B cell (primary cell): ENCODE measurements at places on chromosomes 4 and X.
A peak's percentile ranks its signal among the peaks of the same experiment; 100 is the strongest.

DNA sequence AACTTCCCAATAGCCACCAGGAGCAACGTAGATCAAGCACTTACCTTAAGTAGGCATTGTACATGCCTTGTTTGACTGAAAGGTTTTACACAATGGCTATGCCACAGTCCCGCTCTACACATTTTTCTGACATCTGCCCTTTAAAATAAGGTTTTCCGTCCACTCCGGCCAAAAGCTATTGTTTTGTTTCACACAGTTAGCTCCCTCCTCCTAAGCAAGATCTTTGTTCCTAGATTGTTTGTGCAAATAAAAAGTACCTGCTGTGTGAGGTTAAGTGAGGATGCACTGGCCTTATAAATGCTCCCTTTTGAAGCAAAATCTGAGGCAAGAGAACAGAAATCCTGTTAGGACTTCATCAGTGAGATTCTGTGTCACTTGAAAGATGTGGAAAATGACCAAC, 11.8 kb downstream of the SCD5 start:
- DNase-seq: no peak

DNA sequence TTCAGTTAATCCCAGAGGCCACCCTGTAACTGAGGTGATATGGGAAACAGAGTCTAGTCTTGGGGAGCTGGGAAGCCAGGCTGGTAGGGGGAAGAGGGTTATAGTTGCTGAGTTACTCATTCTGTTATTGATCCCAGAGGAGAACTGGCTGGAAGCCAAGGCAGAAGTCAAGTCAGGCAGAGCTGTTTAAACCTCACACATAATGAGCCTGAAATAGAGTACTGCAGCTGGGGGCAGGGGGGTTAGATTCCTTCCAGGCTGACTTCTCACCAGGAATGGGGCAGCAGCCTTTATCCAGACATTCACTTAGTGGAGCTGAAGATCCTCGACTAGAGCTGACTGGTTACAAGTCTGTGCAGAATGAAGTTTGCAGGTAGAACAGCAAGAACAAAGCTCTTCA, 144.9 kb downstream of the C4orf33 start:
- DNase-seq: no peak

- DNase-seq: no peak
Observed at GRCh38 chrX:20968996-20969395, 405.2 kb upstream of the CNKSR2 start.

- DNase-seq: no peak
Observed at GRCh38 chr4:142725886-142726285, 120.2 kb downstream of the INPP4B start.

DNA sequence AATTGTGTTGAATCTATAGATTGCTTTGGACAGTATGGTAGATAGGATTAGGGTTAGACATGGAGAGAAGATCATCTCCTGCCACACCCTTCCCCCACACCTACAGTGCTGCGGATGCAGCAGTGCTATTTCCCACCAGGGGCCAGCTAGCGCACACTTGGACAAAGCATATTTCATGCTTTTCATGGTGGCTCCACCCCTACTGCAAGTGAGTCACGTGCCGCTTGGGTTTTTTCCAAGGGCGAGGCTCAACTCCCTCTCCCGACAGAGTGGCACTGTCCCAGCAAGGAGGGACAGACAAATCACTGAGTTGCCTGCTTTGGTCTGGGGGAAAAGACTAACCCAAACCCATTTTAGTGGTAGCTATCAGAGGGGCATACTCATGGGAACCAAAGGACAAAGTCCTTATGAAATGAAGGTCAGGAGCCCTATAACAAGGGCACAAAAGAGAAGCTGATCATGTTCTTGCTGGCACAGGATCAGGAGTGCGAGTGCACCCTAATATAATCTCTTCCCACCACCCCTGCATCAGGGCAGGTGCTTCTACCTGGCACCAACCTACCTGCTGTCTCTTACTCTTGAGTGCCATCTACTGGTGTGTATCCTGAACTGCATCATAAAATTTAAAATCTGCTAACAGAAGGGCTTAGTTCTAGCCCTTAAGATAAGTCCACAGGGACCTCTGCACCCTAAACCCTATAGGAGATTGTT, 55.1 kb upstream of the PGAM4 start:
- peak; percentile 59 for DNase-seq

GRCh38 chr4:80393970-80394250, 58.4 kb downstream of the CFAP299 start:
- DNase-seq: no peak

DNA sequence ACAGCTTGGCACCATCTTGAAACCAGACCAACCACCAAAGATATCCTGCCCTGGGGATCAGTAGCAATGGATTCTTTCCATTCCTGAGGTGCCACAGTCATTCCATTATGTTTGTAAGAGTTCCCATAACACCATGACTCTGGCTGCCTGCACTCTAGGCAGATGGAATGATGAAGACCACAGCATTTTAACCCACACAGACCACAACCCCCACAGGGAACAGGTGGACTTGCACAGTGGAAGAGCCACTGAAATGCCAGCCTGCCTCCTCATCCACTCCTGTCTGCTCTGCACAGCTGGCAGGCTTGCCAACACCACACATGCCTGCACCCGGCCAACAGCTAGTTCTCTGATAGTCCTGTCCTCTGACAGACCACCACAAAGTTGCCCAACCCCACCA, 2362.2 kb upstream of the AGA start:
- no peak for DNase-seq

- no peak for DNase-seq
Observed at GRCh38 chr4:32145987-32146386, 1425.8 kb downstream of the PCDH7 start.

GRCh38 chr4:165191348-165191656, 16.1 kb upstream of the KLHL2 start:
- DNase-seq: no peak

DNA sequence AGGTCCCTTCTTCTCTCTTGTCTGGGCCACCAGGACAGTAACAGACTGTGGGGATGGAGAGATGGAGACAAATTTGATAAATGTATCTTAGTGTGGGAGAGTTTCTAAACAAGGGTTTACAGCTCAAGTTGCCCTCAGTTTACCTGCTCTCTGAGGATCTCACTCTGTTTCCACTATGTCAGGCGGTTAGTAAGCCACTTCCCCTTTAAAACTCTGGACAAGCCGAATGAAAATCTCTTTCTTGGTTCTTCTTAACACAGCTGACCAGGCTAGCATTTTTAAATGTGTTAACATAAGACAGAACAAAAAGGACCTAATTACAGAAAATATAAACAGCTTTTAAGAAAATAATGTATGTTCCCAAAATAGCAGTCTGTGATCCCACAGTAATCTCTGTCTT, 2.9 kb upstream of the SCARB2 start:
- DNase-seq: no peak

- no peak for DNase-seq
Observed at GRCh38 chr4:171814545-171814944, 1.3 kb downstream of the GALNTL6 start.

GRCh38 chr4:147815741-147816140, 83.9 kb downstream of the ARHGAP10 start:
- no peak for DNase-seq

DNA sequence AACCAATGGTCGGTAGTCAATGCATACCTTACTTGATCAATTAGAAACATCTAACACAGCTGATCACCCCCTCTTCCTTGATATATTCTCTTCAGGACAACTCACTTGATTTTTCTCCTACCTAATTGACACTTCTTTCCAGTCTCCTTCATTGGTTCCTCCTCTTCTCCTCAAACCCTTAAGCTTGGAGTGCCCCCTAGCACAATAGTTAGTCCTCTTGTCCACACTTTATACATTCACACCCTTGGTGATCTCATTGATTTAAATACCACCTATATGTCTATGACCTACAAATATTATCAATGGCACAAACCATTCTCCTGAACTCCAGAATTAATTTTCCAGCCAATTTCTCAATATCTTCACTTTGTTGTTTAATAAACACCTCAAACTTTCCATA, 724.0 kb downstream of the ADGRL3 start:
- no peak for DNase-seq

DNA sequence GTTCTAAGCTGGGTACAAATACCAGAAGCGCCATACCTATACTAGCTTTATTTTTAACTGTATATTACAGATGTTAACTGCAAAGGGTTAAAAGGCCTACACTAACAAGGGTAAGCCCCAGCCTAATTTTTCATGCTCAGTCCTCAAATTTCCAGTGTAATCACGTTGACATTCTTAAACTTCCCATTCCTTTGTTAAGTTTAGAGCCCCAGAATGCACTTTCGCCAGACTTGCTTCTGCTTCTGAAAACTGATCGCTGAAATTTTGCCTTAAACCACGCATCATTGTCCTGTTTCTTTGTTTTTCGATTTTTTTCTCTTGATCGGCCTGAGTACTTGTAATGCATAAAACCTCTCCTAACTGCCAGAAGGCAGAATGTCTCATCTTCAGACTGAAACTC, 2141.9 kb upstream of the AGA start:
- DNase-seq: no peak

DNA sequence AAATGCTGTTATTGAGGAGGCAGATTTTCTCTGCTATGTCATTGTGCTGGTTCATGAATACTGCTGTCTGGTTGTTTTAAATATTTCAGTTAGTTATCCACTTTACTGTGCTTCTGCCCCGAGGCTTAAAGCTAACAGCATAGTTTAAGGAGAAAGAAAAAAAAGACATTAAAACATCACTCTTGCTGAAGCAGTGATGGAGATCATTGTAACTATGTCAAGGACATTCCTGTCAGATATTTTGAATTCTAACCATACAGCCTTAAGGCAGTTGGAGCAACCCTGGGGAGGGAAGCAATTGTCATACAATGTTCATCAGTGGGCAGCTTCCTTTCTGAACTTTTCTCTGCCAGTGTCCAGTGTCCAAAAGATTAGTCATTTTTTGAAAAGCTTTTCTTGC, 199.0 kb upstream of the DDX53 start:
- DNase-seq: no peak

DNA sequence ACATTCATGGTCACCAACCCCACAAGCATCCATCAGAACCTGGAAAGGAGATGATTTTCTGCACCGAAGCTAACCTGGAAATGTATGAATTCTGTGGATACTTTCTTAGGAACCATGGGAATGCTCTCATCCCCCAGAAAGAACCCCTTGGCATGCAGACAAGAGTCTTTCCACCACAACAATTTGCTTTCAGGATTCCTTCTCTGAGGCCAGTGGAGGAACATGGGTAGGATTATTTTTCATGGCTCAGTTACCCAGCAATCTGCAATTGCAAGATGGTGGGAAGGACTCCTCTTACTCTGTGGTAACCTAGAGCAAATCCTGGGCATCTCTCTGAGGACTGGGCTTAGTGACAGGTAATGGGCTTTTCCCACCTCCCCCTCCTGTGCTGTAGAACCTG, 131.9 kb upstream of the MSX1 start:
- no peak for DNase-seq

GRCh38 chr4:40241941-40242340, 45.1 kb downstream of the RHOH start:
- DNase-seq: no peak

DNA sequence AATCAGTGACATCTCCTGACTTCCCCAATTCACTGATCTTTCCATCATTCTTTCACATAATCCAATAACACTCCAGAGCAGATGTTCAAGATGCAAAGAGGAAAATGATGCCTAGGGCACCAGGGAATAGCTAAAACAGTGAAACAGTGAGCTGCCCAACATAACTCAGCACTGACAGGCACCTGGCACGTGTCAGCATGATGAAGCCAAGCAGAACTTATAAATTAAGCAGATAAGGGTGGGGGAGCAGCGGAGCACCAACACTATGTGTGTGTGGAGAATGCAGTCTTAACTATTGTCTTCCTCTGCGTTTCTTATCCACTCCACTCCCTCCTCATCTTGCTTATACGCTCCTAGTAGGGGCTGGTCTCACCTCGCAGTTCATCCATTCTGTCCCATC, 89.4 kb downstream of the AMMECR1 start:
- DNase-seq: no peak

- DNase-seq: no peak
Observed at GRCh38 chr4:73252001-73252400, 6.6 kb downstream of the ANKRD17 start.

DNA sequence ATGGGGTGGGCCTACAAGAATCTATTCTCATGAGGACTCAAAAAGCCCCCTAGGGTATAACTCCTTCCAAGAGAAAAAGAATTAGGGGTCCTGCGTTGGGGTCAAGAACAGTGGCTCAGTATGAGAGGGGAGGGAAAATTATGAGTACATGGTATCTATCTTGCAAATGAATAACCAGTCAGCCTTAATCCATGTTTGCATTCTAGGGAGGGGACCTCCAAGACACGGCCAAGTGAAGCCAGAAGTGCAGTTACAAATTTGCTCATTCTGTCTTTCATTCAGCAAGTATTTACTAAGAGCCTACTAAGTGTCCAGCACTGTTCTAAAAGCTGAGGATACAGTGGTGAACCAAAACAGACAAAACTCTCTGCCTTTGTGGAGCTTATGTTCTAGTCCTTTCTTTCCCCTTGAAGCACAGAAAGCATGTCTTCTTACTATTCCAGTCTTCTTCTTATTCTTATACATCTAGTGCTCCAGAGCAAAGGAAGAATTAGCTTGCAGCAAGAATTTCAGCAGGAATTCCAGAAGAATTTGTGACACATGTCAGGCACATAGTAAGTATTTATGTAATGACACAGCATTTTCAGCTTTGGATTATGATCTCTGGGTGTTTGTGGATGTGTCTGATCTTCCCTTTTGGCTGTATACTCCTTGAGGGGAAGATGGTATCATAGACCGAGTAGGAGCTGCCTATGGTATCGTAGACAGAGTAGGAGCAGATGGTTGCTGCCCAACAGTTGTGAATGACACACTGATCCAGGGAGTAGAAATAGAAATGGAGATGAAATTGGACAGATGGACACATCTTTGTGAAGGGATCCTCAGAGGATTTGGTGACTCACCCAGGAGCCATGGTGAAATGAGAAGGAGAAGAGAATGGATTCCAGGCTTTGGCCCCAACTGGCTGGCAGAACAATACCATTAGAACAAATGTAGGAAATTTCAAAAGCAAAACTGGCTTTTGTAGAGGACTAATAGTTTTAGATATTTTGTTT, 75.9 kb downstream of the COQ2 start:
- DNase-seq: no peak

GRCh38 chr4:39037491-39037825, 5.2 kb upstream of the TMEM156 start:
- no peak for DNase-seq
